ENCODE measurements at places on chromosomes 1 and 21. TPM values are rescaled to one million over a fixed set of nuclear protein-coding genes. Genes with fewer than 3 reads are reported as not detected.

Gene SPATA21
- not detected for total RNA-seq

Gene PLA2G2A
- total RNA-seq, result not detected

Gene CD101
- 0.75 TPM for total RNA-seq

DNA sequence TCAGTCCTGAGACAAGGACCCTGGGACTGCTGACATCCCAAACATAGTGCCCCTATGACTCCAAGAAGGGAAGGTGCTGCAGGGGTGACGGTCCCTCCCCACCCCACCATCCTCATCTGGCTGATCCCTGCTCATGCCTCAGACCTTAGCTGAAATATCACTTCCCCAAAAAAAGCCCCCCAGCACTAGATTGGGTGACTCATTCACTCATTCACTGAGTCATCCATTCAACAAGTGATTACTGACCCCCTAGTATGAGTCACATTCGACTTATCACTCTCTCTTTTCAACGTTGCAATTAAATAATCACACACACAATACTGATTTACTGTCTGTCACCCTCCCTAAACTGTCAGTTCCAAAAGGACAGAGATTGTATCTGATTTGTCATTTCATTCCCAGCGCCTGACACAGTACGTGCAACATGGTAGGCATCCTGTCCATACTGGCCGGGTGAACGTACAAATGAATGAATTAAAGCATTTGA is 48.6 kb downstream of the HIVEP3 start:
- DNase-seq, result no peak
- no peak overlapping the region for H3K27ac ChIP-seq
- H3K36me3 ChIP-seq, result no peaks in the 10 kb centered on the region
- H3K27me3 ChIP-seq, result no peaks in the 10 kb centered on the region
- no peak overlapping the region for H3K4me3 ChIP-seq

DNA sequence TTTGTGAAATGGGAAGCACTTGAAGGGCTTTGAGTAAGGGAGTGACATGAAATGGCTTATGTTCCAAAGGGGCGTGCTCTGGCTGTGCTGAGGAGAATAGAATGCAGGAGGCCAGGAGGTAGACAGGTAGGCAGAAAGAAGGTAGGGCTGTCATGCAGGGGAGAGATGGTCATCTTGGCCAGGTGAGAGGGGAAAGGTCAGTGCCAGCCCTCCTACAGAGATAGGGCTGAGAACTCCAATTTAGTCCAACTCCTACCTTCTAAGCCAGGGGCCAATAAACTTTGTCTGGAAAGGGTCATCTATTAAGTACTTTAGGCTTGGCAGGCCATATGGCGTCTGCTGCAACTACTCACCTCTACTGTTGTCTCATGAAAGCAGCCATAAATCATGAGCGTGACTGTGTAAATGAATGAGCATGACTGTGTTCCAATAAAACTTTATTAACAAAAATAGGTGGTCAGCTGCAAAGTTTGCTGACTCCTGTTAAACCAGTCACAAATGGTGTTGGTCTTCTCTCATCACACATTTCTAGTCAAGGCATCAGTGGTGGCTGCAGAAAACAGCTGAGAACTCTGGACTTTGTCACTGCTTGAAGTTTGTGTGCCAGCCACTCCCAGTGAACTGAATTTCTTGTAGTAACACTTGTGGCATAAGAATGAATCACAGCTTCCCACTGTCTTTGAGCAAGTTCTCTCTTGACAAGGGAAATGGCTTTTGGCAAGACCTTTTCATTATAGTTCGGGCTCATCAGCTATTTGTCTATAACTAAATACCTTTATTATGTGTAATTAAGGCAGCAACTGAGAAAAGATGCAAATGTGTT is 32.0 kb upstream of the CD2 start:
- H3K4me1 ChIP-seq, result no peaks in the 10 kb centered on the region
- no peak for DNase-seq

- DNase-seq, result peak; percentile 80
- H3K4me1 ChIP-seq, result peaks cover 42% of the 10 kb centered on the region
- peaks cover 3% of the 10 kb centered on the region for H3K36me3 ChIP-seq
- H3K27me3 ChIP-seq, result no peaks in the 10 kb centered on the region
- H3K4me3 ChIP-seq, result peak overlapping the region; percentile 81
Measured at GRCh38 chr21:25561668-25562641, 45.3 kb downstream of the MRPL39 start.

- peaks cover 38% of the 10 kb centered on the region for H3K36me3 ChIP-seq
- H3K4me1 ChIP-seq, result no peaks in the 10 kb centered on the region
- no peaks in the 10 kb centered on the region for H3K27me3 ChIP-seq
- no peak overlapping the region for H3K4me3 ChIP-seq
- DNase-seq, result no peak
- no peak overlapping the region for H3K27ac ChIP-seq
Measured at GRCh38 chr1:15424146-15424667, 14.0 kb upstream of the CTRC start.

- no peaks in the 10 kb centered on the region for H3K27me3 ChIP-seq
- no peak for DNase-seq
- no peak overlapping the region for H3K27ac ChIP-seq
- no peaks in the 10 kb centered on the region for H3K36me3 ChIP-seq
Measured at GRCh38 chr1:228226956-228227791, 19.3 kb downstream of the OBSCN start.

- no peaks in the 10 kb centered on the region for H3K27me3 ChIP-seq
- peaks cover 20% of the 10 kb centered on the region for H3K4me1 ChIP-seq
- H3K4me3 ChIP-seq, result no peak overlapping the region
- DNase-seq, result peak; percentile 11
- H3K27ac ChIP-seq, result no peak overlapping the region
Measured at GRCh38 chr21:45293220-45293725, 5.6 kb upstream of the POFUT2 start.

DNA sequence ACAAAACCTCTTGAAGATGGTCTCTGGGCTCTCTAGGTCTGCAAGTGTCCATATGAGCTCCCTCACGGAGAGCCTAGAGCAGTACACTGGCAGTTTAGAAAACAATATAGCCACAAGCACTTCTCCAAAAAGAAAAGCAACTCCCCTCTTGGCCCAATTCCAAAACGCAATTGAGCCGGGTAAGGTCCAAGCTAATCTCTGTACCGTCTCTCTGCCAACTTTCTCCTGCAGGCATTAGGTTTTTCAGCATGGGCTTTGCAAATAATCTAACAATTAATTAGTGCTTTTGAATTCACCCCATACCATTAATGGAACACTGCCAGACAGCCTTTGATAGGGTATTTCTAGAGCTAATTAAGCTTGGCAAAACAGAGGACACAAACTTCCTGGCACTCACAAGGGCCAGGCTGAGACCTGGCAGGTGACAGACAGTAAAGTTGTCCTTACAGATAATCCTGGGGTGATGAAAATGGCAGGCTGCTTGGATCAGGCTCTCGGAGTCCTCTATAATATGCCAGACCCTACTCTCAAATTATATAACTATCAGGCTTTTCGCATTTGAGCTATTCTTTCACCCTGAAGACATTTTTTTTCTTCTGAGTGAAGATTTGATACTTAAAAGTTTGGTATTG is 39.8 kb downstream of the TGFBR3 start:
- no peaks in the 10 kb centered on the region for H3K4me1 ChIP-seq
- no peak for DNase-seq
- H3K4me3 ChIP-seq, result no peak overlapping the region
- H3K27me3 ChIP-seq, result no peaks in the 10 kb centered on the region
- H3K27ac ChIP-seq, result no peak overlapping the region
- no peaks in the 10 kb centered on the region for H3K36me3 ChIP-seq

GRCh38 chr1:32627596-32628162 is 22.7 kb downstream of the ZBTB8OS start:
- no peak overlapping the region for H3K4me3 ChIP-seq
- peak; percentile 38 for DNase-seq
- peaks cover 16% of the 10 kb centered on the region for H3K4me1 ChIP-seq

DNA sequence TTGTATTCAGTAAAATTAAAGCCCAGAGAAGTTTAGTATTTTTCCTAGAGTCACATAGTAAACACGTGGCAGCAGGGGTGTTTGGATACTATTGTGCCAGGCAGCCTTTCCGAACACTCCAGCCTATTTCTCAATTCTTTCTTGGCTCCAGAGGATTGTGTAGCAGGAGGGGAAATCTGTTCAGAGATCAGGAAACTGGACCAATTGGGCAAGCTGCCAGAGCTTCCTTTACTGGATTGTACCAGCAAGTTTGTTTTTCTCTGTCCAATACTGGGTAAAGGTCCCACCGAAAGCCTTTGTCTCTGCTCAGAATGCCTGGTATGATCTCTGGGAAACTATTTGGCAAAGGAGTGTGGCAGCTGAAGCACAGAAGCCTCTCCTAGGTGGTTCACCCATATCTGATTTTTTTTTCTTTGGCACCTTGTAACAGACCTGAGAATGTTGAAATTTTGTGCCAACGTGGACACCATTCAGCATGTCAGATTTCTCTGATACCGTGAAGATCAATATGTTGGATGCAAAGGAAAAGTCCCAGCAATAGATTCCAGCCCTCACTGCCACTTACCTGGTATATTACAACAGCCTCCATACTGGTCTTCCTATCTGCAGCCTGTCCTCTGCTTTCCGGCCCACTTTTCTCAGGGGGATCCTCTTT is 126.2 kb downstream of the FGGY start:
- no peak overlapping the region for H3K4me3 ChIP-seq
- H3K36me3 ChIP-seq, result no peaks in the 10 kb centered on the region
- H3K4me1 ChIP-seq, result no peaks in the 10 kb centered on the region
- H3K27me3 ChIP-seq, result no peaks in the 10 kb centered on the region
- no peak overlapping the region for H3K27ac ChIP-seq

DNA sequence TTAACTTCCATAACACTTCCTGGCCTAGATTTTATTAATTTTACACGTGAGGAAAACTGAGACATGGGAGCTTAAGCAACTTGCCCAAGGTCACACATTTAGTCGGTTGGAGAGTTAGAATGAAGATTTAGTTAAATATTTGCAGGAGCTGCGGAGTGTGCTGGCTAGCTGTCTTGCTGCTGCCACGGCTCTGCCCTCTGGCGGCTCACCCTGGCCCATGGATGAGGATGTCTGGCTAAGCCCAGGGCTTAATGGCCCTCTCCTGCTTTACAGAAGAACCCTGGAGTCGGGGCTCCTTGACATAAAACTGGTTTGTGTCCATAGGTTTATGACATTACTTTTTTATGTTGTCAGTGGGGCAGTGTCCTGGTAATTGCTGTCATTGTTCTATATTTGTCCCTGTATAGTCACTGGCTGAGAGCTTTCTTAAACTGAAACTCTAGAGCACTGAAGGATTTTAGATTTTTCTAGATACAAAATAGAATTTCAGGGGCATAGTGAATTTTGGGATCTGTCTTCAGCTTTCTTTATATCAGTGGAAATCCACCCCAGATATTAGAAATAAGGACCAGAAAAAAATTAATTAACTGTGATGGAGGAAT is 88.9 kb upstream of the WLS start:
- no peak overlapping the region for H3K4me3 ChIP-seq
- H3K4me1 ChIP-seq, result no peaks in the 10 kb centered on the region
- no peak overlapping the region for H3K27ac ChIP-seq

All from B cell (primary cell).